GF-D8 (cell line): ENCODE measurements at places on chromosomes 16 and 17.
A peak's percentile ranks its signal among the peaks of the same experiment; 100 is the strongest.

DNA sequence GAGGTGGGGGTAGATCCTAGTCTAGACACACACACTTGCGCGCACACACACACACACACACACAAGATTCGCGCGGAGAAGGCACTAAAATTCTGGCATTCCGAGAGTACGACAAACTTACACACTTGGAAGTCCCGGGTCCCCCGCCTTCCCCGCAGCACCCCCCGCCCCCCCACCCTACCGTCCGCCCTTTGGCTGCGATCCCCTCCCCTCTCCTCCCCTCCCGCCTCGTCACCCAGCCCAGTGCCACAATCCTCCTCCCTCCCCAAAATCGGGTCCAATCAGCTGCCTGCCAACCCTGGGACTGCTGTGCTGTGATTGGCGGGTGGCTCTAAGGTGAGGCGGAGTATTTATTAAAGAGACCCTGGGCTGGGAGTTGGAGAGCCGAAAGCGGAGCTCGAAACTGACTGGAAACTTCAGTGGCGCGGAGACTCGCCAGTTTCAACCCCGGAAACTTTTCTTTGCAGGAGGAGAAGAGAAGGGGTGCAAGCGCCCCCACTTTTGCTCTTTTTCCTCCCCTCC is at the start of gene SOX9:
Gene SOX9, plus strand, starts transcription at position 379 of the 522 bp plus-strand sequence. CDS start 372 bp downstream, outside the sequence.
- DNase-seq = no peak

GRCh38 chr17:55175788-55176427 is 88.9 kb upstream of the HLF start:
- no peak for DNase-seq

DNA sequence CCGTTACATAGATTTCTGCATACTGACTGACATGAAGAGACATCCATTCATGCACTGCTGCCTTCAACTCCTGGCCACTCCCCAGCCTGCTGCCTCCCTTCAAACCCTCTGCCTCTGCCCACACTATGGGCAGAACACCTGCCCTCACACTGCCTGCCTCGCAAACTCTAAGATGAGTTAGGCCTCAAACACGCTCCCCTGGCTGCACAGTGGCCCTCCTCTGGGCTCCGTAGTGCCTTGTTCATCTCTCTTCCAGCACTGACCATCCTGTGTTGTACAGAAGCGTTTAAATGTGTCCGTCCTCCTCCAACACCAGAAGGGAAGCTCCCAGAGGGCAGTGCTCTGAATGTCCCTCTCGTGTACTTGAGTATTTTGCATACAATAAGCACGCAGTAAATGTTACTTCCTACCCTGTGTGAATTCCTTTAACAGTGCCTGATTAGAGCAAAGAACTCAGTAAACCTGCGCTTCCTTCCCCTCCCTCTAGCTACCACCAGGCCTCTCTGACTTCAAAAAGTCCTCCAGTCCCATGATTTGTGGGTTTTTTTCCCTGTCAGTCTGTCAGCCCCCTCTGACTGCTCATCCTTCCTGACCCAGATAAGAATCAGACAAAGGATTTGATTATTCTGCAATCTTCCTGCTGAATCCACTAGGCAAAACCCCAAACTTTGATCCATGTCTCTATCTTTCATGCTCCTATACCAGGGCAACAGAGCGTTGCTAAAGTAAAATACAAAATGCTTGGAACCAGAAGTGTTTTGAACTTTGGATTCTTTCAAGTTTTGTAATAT is 3.9 kb downstream of the DHX33 start:
- no peak for DNase-seq

- DNase-seq = peak; percentile 45
These were observed 2.0 kb downstream of the ZNF771 start for GRCh38 chr16:30409125-30410060.

GRCh38 chr16:79628988-79629387 is 28.5 kb upstream of the MAF start:
- DNase-seq = no peak

GRCh38 chr17:55624772-55625433 is 97.8 kb downstream of the TMEM100 start:
- no peak for DNase-seq

- DNase-seq = no peak
These were observed 5.2 kb downstream of the WFDC1 start for GRCh38 chr16:84299734-84300440.

GRCh38 chr16:47506800-47507199 is 45.7 kb downstream of the PHKB start:
- DNase-seq = no peak

DNA sequence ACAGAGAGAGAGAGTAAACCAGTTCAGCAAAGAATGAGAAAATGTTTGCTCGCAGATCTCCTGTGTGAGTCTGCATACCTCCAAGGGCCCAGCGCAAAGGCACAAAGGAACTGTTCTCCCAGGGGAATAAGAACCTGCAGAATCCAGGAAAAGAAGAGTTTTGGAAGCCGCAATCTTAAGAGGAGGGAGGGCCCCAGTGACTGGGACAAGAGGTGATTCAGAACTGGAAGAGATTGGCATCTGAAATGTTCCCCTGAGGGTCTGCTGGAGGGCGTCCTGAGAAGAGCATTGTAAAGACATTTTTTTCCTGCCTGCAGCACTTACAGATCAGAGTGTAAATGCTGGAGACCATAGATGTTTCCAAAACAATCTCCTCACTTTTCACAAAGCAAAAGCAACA is 6.1 kb downstream of the ATMIN start:
- no peak for DNase-seq

DNA sequence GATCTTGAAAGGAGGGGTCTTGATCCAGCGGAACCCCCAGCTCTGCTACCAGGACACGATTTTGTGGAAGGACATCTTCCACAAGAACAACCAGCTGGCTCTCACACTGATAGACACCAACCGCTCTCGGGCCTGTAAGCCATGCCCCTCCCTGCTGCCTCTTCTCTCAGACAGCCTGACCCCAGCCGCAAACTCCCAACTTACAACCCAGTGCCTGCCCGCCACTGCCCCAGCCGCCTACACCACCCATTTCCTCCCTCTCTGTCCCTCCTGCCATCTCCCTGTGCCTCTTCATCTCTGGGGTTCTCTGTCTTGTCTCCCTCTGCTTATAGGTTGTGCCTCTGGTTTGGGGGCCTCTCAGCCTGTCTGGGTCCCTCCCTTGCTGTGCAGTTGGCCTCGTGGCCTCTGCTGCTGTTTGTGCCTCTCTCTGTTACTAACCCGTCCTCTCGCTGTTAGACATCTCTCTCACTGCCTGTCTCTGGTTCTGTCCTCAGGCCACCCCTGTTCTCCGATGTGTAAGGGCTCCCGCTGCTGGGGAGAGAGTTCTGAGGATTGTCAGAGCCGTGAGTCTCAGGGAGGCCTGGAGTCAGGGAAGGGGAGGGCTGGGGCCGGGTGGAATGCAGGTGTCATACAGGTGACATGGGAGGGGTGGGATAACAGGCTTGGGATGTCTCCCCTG is 9.6 kb downstream of the ERBB2 start:
- DNase-seq = no peak

DNA sequence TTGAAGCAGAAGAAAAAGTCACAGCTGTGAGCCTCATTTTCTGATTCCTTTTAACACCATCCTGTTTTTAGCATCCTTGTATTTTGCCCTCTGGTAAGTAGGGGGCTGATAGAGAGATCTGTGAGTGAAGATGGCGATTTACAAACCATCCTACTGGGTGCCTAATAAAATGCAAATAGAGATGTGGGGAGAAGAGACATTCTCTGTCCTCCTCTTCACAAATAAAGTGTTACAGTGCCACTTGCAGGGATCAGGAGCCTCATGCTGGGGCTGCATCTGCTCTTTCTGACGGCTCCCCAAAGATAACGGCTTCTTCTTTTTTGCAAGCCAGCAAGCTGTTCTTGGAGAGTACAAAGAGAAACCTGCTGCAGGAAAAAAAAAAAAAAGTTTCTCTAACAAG is 418.6 kb downstream of the TOX3 start:
- DNase-seq = no peak

GRCh38 chr17:1055751-1056645 is 59.1 kb downstream of the TIMM22 start:
- DNase-seq = no peak

DNA sequence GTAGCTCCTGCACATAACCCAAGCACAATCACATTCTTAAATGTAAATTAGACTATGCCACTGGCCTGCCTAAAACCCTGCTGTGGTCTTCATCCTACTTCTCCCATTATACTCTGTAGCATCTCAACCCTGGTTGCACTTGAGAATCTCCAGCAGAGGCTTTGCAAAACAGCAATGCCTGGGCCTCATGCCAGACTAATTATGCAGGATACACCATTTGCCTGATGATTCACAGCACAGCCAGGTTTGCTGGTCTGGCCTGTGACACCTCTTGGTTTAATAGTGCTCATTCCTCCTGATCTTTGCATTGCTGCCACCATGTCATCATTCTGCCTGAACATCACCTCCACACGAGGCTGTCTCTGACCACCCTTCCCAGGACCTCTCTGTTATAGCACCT is 491.9 kb upstream of the TOM1L1 start:
- no peak for DNase-seq

GRCh38 chr17:28744972-28745785 is 1.4 kb downstream of the TRAF4 start:
- DNase-seq = no peak

DNA sequence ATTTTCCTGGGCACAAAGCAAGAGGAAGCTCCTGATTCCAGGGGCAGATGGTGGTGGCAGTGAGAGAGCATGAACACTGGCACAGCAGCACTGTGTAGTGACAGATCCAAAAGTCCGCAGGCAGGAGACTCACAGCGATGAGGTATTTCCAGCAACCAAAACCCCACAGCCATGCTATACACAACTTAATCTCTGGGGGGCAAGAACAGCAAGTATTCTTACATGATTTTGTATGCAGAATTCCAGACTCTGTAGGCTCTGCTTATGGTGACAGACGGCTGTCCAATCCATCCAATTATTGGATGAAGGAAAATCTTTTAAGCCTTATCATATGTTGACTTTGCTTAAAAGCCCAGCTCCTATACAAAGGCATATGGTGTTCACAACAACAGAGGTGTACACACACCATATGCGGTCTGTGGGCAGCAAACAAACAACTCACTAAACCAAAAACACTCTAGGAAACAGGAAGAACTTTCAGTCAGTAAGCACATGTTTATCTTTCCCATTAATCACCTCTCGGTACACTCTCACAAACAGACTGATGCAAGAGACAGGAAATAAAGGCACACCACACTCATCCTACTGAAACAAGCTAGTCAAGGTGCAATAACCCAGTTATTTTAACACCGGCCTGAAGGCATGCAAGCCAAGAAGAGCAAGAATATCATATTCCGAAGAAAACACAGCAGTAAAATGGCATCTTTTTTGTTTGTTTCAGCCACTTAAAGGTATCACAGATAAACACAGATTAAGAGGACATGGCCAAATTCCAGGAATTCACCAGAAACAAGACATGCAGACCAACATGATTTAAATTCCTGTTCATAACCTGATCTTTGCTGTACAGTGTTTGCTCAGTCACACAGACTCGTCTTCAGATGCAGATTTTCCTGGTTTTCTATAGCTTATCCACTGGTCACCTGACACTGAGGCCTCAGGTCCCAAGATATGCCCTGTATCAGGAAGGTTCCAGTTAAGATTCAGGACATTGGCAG is 47.8 kb downstream of the ERN1 start:
- peak; percentile 76 for DNase-seq

DNA sequence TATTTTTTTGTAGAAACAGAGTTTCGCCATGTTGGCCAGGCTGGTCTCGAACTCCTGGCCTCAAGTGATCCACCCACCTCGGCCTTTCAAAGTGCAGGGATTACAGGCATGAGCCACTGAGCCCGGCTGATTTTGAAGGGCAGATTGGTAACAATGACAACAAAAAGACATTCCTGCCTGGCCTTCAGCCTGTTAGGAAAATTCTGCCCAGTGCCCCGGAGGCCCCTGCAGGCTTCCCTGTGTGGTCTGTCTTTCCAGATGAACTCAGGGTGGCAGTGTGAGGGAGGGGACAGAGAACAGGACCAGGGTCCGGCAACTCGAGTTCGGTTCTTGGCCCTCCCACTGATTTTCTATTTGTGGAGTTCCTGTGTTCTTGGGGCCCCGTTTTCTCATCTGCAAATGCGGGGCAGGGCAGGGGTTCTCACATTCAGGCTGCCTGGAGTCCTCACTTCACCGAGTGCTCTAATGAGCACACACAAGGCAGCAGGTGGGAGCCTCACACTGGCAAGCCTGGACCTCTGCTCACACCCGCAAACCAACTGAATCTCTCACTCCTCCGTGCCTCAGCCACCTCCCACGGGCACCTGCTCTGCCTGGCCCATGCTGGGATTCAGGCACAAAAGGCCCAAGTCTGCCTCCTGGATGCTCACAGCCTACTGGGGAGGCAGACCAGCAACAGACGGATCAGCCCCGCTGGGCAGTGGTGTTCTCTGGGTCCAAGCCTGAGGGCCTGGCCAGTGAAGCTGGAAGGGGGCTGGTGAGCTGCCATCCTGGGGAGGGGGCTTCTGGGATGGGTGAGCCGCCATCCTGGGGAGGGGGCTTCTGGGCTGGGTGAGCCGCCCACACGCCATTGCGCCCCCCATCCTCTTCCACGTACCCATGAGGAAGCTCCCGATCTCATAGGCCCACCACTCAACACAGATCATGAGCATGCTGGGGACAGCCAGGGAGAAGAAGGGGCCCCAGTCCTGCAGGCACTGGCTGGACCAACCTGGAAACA is 10.3 kb downstream of the SLC47A2 start:
- DNase-seq = no peak

- no peak for DNase-seq
These were observed 36.0 kb downstream of the PGS1 start for GRCh38 chr17:78414178-78415162.

GRCh38 chr17:10380631-10381408 is 8.0 kb upstream of the MYH13 start:
- no peak for DNase-seq

DNA sequence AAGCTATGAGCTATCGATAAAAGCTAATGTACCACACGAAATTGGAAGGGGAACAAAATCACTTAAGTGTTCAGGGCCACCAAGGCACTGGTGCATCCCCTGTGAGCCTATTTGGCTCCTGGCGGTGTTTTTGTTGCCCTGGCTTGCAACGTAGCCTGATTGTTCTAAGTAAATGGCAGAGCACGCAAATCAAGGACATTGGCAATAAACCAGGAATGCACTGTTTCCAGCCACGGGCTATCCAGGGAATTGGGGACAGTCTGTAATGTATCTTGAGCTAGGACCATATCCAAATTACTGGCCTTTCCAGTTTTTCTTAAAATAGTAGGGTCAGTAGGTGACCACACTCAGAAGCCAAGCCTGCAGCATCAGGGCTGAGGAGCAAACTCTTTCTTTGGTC is 734.0 kb downstream of the MAF start:
- DNase-seq = no peak

DNA sequence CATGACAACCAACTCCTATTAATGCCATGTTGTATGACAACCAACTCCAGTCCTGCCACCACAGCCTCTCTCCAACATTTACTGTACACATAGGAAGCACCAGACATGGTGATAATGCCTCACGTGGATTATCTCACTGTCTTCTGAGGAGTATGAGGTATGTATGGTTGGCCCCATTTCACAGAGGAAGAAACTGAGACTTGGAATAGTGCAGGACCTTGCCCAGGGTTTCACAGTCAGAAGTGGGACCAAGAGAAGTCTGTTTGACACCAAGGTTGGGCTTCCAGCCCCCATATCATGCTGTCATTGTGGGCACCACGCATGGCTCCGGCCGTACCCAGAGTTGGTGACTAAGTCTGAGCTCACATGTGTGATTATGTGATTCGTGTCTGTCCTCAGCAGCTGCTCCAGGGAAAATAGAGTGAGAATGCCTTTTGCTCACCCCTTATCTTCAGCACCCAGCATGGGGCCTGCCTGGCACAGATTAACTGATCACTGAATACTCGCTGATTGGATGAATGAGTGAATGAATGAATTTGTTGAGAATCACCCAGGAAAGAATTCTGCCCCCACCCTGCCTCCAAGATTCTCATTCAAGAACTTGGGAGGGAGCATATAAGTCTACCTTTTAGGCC is 204.1 kb upstream of the NLRP1 start:
- DNase-seq = no peak

GRCh38 chr17:8574687-8575086 is 55.8 kb downstream of the MYH10 start:
- DNase-seq = no peak
